ENCODE measurements at places on chromosomes 12 and 14.

- DNase-seq = peak; percentile 56
Observed at GRCh38 chr12:53989227-53990113, 4.5 kb downstream of the HOXC10 start.

DNA sequence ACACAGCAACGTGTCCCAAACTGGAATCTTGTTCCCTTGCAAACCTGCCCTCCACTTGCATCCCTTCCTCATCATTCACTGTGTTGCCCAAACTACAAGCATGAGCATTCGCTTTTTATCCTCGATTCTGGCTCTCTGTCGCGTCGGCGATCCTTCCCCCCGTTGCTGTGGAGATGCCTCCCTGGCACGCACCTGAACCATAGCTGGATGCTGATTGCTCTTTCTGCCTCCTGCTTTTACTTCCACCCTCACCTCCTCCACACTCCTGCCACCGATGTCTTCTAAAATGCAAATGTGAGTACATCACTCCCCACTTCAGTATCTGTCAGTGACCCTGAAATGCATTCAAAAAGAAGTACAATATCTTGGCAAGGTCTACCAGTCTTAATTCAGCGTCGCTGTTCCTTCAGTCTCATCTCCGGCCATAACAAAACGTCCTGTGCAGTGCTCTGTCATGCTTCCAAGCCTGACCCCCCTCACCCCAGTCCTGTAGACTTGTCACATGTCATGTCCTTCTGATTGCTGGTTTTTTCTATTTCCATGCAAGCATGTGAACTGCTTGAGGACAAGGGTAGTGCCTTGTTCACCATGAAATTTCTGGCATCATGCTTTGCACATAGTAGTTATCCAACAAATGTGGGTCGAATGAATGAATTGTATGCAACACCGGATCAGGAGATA, 2.5 kb upstream of the PPP2R5C start:
- no peak for DNase-seq

- peak; percentile 45 for DNase-seq
Observed at GRCh38 chr12:52870361-52871290, 21.8 kb upstream of the KRT78 start.

DNA sequence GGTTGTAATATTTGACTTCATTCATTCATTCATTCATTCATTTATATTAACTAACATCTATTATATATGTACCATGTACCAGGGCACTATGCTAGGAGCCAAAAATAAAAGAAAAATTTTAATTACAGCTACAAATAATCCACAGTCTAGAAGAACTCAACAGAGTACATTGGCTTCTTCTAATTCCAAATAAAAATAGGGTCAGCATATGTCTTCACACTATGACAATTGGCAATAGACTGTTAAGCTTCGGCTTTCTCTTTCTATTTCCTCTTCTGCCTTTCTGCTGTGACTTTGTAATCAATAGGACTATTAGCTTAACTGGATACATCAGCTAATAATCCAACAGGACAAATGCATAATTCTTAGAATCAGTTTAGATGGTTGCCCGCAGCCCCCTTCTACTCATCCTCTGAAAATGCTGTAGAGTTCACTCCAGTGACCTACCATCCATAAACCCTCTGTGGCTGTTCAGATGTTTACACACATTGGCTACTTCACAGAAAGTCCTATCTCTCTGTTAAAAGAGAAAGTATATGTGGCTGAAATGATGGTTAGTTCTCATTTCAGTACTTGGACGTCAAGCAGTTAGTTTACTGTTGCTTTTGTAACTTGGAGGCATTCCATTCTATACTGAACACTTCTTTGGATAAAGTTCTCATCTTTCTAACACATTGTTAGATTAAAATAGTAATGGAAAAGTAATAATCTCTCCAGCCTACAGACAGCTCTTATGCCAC, 445.5 kb upstream of the GARIN6 start:
- no peak for DNase-seq

- DNase-seq = no peak
Observed at GRCh38 chr12:40149673-40150260, 43.9 kb upstream of the SLC2A13 start.

All from HepG2 (cell line).